Aorta (tissue), 5 donors: ENCODE measurements at places on chromosomes 2 and 18. TPM values are rescaled to one million over a fixed set of nuclear protein-coding genes. Genes with fewer than 3 reads are reported as not detected.

DNA sequence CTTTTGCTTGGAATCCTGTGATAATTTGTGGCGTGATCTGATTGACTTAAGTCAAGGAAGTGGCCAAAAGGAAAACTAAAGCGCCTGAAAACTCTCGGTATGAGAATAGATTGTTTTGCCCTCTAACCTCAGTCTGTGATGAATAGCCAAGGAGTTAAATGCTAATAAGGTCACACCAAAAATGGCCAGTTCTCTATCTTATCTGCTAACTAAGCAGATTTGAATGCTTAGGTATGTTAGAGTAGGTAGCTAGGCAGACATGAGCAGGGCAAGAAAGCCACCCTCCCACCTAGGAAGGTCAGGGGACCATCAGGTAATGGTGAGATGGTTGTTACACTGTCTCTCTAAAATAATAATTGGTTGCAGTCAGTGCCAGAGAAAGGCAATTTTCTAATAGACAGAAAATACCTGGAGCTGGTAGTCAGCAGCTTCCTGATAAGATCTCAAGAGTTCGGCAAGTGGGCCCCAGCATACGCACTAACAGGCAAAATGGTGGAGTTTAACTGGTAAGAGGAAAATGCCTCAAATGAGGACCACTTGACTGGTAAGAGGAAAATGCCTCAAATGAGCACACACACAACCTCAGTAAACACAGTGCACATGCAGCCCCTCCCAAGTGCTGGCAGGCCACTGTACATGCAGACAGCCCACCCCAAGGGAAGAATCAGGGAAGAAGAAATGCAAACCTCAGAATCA lies 468.4 kb downstream of the MBD2 start:
- no peak for DNase-seq

GRCh38 chr2:141887363-141887762 lies 243.5 kb downstream of the LRP1B start:
- no peak for DNase-seq

Gene INPP5D
- 51.2 TPM for total RNA-seq

Gene MYO3B
- total RNA-seq: not detected

Gene PRSS56
- total RNA-seq: not detected

DNA sequence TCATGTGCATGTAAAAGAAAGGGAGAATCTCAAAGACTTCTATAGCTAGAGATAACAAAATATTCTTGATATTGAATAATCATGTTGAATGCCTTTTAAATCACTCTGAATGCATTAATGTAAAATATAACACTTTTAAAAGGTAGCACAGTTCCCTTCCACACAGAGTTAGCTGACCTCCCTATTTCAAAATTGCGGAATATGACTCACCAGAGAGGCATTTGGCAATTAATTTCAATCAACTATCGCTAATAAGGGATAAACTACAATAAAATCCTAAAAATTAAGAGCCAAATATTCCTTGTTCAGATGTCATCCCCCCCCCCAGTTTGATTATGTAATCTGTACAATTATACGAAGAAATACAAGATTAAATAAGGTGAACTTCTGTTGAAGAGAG lies 29.3 kb downstream of the ZC3H15 start:
- no peak for DNase-seq

Gene SAG
- total RNA-seq: not detected

DNA sequence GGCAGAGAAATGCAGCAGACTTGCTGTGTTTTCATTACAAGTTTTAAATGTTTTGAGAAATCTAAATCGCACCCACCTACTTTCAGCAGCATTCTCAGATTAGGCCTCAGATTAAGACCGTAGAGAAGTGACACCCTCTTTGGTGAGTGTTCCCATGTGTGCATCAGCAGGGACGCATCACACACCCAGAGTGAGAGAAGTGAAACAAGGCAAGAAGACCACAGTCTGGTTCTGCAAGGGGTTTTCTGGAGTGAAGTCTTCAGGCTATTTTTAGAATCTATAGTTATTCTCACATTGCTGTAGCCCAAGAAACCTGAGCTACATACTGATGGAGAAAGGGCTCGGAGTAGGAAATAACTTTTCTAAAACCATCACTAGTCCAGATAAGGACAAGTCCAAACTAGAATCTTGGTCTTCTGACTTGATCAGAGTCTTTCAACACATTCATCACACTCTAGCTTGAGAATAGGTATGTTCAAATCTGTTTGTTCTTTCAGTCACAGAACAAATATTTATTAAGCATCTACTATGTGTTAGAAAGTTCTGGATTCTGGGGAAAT lies 1216.6 kb upstream of the PIK3C3 start:
- no peak for DNase-seq

Gene OXER1
- total RNA-seq: 4.2 TPM

DNA sequence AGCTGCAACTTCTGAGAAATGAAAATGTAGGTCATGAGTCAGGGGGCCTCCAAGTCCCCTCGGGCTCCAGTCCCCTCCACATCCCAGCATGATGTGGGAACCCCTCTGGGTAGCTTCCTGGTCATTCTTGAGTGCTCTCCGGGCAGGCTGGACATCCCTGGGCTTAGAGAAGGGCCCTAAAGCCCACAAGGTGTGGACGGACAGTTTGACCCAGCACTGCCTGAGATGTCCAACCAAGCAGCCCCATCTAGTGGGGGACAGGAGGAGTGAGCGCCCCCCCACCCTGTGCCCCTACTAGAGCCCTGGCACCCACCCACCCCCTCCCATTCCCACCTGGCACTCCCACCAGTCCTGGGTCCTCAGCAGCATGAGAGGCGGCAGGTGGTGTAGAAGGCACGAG lies 46.0 kb downstream of the CYP27C1 start:
- no peak for DNase-seq

DNA sequence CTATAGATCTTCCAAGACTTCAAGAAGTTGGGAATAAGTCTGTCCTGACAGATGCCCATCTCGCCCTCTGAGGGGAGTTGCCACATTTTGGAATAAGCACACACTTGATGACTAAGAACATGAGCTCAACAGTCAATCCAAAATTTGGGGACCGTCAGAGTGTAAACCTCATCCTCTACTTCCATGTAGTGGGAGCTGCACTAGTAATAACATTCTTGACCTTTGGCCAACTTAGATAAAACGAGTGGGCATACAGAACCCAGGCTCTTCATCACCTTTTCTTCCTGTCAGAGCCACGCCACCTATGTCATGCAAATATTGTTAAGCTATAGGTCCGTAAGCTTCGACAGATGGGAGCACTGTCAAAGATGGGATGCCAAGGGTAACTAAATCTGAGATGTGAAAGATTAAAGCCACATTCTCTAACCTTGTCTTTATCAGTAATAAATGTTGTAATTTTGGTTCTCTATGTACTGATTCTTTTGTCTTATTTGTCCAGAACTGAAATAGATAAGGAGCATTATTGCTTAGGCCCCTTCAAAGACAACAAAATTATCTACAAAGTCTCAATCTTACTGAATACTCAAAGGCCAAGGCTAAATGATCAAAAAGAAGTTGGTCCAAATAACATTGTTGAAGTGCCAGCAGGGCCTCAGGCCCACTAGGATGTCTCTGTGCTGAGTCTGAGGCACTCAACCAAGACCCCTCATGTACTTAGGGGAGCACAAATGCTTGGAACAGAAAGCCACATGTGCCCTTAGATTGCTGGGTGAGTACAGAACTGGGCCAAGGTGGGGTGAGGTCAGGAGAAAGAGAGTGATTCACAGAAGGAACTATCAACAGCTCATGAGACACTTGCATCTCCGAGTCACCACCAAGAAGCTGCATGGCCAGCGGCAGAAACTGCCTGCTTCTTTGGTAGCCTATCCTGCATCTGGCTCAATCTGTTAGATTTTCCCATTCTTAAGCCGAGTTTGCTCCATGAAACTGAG lies 15.0 kb downstream of the CDH2 start:
- DNase-seq: no peak
